RPMI7951 (cell line): ENCODE measurements at places on chromosomes 12 and 14. TPM values are rescaled to one million over a fixed set of nuclear protein-coding genes. Genes with fewer than 3 reads are reported as not detected.

DNA sequence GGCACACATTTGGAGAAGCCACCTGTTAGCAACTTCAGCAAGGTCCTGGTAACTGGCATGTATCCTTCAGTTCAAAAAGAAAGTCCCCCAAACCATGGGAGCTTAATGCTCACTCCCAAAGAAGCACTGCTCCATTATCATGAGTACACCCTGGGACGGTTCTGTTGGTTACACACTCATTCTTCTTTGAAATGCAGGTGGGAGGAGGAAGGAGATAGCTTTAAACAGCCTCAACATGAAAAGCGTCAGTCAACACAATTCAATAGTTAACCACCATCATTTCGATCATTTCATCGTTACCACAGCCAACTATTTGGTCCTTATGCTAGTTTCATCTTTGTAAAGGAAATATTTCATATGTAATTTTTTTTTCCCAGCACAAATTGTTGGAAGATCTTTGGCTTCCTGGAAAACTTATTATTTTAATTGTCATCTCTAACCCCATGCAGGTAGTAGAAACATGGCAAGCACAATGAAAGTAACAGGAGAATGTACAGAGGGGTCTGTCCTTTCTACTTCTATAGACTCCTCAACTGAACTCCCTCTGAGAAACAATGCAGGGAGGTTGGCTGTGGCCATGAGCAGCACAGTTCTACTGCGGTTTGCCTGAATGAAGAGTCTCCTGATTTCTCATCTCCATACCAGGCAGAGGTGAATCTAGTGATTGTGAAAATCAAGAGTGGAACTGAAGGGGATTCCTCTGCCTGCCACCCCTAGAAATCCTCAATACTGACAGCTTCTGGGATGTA lies 196.4 kb upstream of the FOXN3 start:
- DNase-seq: no peak

Gene RASSF8
- total RNA-seq: 37.5 and 41.7 TPM in 2 replicates

Gene ZNF891
- 0.48 and 0.49 TPM in 2 replicates for total RNA-seq

DNA sequence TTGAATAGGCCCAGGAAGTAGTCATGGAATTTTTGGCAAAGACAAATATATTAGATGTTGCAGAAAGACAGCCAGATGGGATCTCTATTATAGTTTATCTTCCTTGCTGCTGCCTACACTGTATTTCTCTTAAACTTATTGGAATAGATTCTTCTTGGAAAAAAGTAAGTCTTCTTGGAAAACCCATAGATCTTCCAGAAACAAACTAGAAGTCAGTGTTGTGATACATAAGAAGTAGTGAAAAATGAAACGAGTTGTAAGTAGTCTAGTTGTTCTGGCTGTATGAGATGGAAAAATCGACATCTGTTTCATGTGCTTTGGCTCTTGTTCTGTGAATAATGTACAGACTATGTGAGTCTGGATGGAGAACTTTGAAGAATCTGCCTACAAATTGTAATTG lies 29.0 kb downstream of the GLIPR1L2 start:
- DNase-seq: no peak

Gene CACNA2D4
- total RNA-seq: 0.24 TPM in 1 of 2 replicates, not detected in the other

GRCh38 chr14:53124786-53125185 lies 28.3 kb downstream of the DDHD1 start:
- no peak for DNase-seq

DNA sequence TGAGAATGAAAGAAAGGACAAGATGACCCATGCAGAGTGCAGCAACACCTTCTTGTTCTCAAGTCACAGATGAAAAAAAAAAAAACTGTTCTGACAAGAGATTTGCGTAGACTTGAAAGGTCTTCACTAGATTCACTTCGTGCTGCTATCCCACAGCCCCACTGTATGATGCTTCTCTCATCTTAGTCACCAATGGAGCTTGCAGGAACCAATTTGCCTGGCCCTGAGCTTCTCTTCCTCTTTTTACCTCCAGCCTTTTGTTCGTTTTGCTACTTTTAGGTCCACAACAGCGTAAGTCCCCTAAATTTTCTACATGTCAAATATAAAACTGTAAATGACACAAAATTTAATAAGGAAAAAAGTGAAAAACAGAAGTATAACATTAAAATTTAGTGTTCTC lies 107.9 kb upstream of the NAP1L1 start:
- DNase-seq: no peak

DNA sequence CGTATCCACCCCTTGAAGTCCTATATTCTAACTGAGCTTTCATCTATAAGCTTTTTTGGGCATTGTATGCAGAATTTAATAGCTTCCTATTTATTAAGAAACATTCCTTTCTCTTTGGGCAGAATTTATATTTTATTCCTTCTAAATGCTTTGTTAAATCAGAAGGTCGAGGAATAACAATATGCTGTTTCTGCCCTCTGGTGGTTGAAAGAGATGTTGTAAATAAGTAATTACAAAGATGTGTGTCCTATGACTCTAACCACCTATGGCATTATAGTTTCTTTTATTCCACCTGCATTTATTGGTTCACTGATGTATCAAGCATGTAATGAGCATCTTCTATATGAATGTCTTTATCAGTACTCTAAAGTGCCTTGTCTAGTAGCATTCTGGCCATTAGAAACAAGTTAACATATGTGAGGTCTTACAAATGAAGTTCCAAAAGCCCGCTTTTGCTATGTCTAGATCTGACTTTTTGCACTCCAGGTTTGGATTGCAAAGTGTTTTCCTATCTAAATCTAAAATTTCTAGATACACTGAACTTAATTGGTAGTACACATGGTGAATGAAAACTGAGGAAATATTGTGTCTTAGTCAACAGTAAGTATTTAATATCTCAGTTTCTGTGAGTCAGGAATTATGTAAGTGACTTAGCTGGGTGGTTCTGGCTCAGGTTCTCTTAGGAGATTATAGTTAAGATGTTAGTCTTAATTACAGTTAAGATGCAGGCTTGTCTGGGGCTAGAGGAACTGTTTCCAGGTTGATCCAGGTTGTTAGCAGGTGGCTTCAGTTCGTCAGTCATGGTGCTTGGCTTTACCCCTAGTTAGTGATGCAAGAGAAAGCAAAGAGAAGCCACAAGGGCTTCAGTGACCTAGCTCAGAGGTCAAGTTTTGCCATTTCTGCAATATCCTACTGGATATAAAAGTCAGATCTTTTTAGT lies 57.5 kb downstream of the PLEKHA5 start:
- peak; percentile 54 for DNase-seq

GRCh38 chr12:104553421-104553820 lies 96.7 kb downstream of the CHST11 start:
- no peak for DNase-seq

DNA sequence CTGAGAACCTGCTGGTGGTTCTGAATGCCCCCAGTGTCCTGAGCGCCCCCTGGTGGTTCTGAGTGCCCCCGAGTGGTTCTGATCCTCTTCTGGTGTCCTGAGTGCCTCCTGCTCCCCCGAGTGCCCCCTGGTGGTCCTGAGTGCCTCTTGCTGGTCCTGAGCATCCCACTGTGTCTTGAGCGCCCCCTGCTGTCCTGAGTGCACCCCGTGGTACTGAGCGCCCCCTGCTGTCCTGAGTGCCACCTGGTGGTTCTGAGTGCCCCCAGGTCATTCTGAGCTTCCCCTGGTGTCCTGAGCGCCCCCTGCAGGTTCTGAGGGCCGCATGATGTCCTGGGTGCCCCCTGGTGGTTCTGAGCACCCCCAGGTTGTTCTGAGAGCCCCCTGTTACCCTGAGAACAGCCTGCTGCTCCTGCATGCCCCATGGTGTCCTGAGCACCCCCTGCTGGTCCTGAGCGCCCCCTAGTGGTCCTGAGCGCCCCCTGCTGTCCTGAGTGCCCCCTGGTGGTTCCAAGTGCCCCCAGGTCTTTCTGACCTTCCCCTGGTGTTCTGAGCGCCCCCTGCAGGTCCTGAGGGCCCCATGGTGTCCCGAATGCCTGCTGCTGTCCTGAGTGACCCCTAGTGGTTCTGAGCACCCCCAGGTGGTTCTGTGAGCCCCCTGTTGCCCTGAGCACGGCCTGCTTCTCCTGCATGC lies 1165.4 kb downstream of the TMEM121 start:
- no peak for DNase-seq

GRCh38 chr12:96130396-96131059 lies 63.6 kb upstream of the ELK3 start:
- DNase-seq: no peak

- DNase-seq: no peak
Observed at GRCh38 chr12:29734734-29735133, 49.0 kb downstream of the TMTC1 start.

DNA sequence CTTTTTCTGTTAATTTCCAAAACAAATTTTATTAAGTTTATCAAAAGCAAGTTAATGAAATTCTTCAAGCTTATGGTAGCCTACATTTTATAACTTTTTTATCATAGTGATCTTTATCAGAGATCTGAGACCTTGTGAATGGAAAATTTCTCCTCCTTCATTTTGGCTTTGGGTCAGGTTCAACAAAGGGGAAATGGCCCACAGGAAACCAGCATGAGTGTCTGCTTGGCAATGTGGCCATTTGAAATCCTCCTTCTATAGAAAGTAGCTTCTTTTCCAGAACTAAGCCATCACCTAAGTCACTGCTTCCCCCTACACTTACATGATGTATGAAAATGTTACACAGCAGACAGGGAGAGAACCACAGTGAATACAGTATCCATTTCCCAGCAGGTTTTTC lies 1.6 kb downstream of the RHOJ start:
- DNase-seq: no peak

- no peak for DNase-seq
Observed at GRCh38 chr12:69115951-69116350, 123.4 kb upstream of the CPSF6 start.

Gene NEUROD4
- not detected in 2 replicates for total RNA-seq

Gene KRT77
- total RNA-seq: not detected in 2 replicates

GRCh38 chr14:67405771-67406170 lies 6.2 kb downstream of the PLEK2 start:
- no peak for DNase-seq

DNA sequence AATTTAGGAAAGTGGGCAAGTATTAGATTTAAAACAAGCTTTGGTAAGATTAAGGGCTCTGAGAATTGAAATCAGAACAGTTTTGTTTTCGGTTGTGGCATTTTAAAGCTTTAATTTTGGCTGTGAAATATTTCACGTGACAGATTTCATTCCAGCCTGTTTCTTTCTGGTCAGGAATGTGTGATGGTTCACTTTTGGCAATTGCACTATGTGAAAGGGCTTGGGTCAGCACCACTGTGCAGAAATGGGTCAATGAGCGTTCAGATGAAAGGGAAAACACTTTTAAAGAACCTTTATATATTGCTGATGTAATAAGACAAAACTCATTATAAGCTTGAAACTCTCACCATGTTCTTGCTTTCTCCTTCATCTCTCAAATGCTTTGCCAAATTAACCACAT lies 17.1 kb downstream of the NUBPL start:
- no peak for DNase-seq

DNA sequence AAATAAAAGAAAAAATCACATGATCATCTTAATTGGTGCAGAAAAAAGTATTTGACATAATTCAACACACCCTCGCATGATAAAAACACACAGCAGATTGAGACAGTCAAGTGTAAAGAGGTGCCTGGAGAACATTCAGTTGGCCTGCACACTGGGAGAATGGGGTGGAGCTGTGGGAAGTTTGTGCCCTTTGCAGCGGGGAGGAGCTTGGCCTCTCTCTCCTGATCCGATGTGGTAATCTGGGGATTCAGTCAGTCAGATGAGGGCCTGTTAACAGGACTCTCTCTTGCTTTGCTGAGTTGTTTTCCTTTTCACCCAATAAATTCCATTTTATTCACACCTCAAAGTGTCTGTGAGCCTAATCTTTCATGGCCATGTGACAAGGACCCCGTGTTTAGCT lies 5.9 kb downstream of the SERPINA6 start:
- DNase-seq: no peak

DNA sequence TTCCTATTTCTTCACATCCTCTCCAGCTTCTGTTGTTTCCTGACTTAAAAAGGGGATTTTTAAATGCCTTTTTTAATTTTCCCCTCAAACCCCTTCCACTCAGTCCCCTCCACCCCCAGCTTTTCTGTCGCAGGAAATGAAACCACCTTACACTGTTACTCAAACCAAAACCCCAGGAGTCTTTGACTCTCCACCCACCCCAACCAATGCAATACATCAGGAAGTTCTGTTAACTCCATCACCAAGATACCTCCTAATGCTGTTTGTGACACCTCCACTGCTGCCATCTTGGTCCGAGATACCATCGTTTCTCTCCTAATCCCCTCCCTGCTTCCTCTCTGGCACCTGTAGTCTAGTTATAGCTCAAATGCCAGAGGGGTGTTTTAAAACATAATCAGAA lies 25.4 kb upstream of the CPM start:
- no peak for DNase-seq

DNA sequence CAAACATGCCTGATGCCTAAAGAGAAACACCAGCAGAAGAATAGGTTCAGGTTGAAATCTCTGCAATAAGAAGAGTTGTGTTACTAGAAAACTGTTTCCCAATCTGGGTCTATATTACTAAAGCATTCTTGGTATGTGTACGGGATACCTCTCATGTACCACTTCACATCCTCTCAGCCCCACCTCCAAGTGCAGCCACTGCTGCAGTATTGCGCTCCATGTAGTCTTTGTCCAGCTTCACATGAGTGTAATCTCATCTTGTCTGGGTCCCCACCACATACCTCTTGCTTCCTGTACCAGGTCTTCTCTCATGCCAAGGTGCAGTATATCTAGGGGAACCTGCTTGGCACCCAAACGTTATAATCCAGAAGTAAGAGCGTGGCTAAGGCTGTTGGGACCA lies 187.5 kb upstream of the EEA1 start:
- no peak for DNase-seq

DNA sequence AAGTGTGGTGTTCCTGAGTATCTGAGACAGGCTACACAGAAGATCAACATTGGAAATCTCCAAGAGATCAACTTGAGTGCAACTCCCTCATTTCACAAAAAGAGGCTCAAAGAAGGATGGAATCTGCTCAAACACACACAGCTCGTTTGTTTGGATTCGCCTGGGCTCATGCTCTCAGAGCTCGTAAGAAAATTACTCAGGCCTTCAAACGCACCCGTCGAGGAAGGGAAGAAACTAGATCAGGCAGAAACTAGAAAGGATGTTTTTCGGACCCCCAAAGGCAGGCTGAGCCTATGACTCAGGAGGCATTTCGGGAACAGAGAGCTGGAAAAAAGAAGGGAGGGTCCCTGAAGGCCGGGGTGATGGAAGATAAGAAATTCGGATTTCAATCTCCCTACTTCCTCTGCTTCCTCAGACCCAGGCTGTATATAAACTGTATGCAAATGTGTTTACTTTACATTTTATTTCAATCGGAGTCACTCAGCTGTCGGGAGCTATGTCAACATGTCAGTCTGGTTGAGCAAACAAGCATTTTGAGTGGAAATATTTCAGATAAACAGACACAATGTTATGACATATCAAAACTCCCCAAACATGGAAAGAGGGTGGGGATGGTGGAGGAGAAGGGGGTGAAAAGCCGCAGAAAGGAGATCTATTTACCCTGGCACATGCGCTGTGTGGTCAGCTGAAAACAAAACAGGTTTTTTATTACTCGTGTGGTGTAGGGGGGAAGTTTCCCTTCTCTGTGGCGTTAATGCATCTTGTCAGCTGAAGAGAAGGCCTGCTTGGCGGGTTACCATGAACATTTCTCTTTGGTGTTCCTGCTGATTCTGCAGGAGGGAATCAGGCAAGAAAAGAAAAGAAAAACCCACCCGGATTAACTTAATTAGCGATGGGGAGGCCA lies 129.1 kb upstream of the TBX3 start:
- peak; percentile 59 for DNase-seq
